ENCODE measurements at places on chromosomes 4 and X.

- H3K27me3 ChIP-seq = no peaks in the 10 kb centered on the region
- H3K36me3 ChIP-seq = no peaks in the 10 kb centered on the region
- no peak for DNase-seq
- no peak overlapping the region for H3K4me3 ChIP-seq
- H3K27ac ChIP-seq = no peak overlapping the region
Measured at GRCh38 chr4:6063684-6064083, 45.5 kb upstream of the C4orf50 start.

DNA sequence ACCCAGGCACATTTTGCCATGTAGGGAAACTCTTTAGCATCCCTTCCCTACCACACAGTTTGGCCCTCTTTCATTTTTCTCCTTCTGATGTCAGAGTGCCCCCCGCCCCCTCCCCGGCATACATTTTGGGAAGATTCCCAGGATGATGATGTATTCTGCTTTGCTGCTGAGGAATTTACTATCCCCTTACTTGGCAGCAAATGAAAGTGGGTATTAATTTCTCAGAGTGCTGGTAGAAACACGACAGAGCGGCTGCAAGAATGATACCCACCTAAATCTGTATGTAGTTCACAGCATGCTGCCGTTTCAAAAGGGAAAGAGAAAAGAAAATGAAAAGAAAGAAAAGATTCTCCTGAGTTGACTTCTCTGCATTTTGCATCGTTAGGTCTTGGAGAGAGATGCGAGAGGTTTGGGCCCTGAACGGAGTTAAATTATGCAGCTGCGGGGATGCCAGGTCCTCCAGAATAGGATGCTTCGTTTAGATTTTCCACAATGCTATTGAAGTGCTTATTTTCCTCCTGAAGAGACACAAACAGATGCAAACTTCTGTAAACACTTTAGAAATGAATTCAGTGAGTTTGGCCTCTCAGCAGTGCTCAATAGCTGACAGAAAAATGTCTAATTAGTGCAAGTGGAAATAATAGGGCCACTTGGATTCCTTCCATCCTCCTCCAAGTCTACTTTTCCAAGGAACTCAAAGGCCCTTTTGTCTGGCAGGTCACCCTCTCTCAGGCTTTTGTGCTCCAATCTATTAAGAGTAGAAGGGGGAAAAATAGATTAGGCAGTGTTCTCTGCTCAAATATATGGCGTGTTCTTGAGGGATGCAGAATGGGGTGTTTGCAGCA, 106.2 kb downstream of the ALPK1 start:
- no peak for DNase-seq
- H3K27ac ChIP-seq = no peak overlapping the region
- no peak overlapping the region for H3K4me3 ChIP-seq
- H3K36me3 ChIP-seq = no peaks in the 10 kb centered on the region

DNA sequence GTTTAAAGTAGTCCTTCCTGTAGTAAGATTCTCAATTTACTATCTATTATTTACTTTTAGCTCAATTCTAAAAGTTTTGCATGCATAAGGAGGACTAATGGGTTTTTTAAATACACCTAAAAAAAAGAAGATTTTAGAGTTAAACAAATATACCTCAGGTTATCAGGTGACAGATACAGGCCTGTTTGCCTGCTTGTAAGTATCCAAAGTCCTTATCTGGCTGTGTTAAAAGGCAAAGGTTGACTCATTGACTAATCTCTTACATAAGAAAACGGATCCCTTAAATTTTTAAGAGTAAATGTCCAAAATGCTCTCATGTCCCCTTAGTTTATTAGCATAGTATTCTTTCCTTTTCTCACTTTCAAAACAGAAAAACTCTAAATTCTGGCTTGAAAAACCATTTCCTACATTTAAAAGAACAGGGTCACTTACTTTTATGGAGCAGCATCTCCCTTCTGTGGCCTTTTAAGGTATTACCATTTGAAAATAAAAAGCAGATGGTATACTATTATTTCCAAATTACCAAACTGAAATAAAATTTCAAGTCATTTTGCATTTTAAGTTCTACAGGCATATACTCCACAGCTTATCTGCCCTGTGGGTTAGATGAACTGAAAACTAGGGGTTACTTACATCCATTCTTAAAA, 4.5 kb downstream of the CBR4 start:
- peaks cover 14% of the 10 kb centered on the region for H3K4me1 ChIP-seq
- H3K4me3 ChIP-seq = no peak overlapping the region
- no peak overlapping the region for H3K27ac ChIP-seq
- H3K27me3 ChIP-seq = no peaks in the 10 kb centered on the region
- H3K36me3 ChIP-seq = peaks cover 12% of the 10 kb centered on the region

GRCh38 chrX:115625572-115626301, 64.8 kb downstream of the PLS3 start:
- H3K27me3 ChIP-seq = no peaks in the 10 kb centered on the region
- peak; percentile 75 for DNase-seq
- peak overlapping the region; percentile 76 for H3K27ac ChIP-seq
- H3K4me1 ChIP-seq = peaks cover 19% of the 10 kb centered on the region
- H3K4me3 ChIP-seq = no peak overlapping the region

DNA sequence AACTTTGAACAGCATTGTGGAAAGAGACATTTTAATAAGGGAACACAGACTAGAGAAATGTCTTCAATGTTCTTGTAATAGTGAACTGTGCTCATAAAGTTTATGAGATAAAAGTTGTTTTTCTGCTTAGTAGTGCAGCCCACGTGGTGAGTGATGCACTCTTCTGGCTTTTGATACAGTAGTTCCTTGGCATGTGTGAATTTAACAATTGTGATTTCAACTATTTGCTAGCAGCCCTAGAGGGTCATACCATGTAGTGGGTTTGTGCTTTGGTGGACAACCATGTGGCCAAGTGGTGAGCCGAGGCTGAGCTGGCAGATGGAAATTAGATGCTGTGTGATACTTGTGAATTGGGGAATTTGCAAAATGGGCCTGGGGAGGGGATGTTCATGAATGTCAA, 116.2 kb upstream of the SLC4A4 start:
- no peaks in the 10 kb centered on the region for H3K36me3 ChIP-seq
- H3K4me3 ChIP-seq = no peak overlapping the region
- H3K27ac ChIP-seq = no peak overlapping the region

- no peak for DNase-seq
- peaks cover 4% of the 10 kb centered on the region for H3K4me1 ChIP-seq
- H3K36me3 ChIP-seq = no peaks in the 10 kb centered on the region
- no peaks in the 10 kb centered on the region for H3K27me3 ChIP-seq
- H3K27ac ChIP-seq = no peak overlapping the region
Measured at GRCh38 chr4:86600007-86600653, 6.0 kb downstream of the PTPN13 start.

DNA sequence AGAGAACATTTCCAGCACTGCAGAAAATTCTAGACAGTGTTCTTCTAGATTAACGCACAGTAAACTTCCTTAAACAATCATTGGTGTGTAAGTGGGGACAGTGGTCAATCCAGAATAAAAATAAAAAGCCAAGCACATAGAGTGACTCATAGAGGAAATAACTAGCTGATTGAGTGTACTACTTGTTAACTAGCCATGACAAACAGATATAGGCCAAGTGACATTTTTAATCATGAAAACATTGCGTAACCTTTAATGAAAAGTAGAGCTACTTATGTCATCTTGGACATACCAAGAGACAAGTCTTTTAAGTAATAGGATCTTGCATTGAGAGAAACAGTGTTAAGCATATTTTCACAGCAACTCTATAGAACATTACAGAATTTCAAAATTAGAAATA, 233.9 kb upstream of the MAB21L2 start:
- H3K27ac ChIP-seq = no peak overlapping the region
- peak; percentile 77 for DNase-seq
- H3K36me3 ChIP-seq = no peaks in the 10 kb centered on the region

- no peak overlapping the region for H3K4me3 ChIP-seq
- peaks cover 83% of the 10 kb centered on the region for H3K36me3 ChIP-seq
- no peak overlapping the region for H3K27ac ChIP-seq
- DNase-seq = no peak
- no peaks in the 10 kb centered on the region for H3K27me3 ChIP-seq
Measured at GRCh38 chr4:121675715-121676114, 21.1 kb downstream of the ANXA5 start.
